CD4-positive, alpha-beta memory T cell (primary cell): ENCODE measurements at places on chromosomes 5 and 9.

DNA sequence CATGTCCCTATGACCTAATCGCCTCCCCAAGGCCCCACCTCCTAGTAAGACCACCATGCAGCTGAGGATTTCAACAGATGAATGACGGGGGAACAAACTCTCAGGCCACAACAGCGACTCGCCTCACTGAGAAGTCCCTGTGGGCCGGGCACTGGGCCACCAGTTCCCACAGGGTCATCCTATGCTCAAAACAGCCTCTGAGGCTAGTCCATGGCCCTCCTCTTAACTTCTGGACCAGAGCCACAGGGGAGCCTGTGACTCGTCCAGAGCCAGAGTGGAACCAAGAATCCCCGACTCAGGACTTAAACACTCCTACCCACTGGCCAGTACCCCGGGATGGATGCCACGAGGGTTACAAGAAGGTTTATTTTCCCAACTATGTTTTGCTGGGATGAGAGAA, 12.3 kb downstream of the GFPT2 start:
- DNase-seq, result no peak

- peak; percentile 44 for DNase-seq
Observed at GRCh38 chr5:150789943-150790611, 11.5 kb downstream of the SMIM3 start.

DNA sequence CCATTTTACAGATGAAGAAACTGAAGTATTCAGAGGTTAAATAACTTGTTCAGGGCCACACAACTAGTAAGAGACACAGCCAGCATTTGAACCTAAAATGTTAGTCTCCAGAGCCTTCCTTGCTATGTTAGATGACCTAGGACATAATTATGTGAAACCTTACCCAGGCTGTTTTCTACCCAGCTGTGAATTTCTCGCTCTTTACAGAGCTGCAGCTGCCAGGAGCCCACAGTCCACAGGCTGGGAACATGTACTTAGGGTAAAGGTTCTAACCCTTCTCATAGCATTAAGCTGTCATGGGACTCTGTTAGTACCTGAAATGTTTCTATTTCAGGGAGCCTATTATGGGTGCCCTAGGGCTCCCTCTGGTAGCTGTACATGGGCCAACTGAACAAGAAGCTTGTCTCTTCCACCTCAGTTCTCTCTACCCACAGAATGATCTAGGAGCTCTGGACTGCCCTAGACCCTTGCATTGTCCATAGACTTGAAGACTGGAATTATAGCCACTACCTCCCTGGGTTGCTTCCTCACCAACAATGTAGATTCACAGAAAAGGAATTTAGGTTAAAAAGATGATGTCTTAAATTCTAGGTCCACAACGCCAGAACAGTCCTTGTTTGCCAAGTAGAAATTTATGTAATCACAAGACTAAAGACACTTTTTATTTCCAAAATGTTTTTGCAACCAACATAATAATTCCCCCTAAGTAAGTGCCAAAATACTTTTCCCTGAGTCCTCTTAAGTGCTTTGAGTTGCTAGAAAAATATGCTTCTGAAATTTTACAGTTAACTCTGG, 262.9 kb downstream of the PIK3R1 start:
- no peak for DNase-seq

- DNase-seq, result no peak
Observed at GRCh38 chr5:42399702-42400101, 23.5 kb upstream of the GHR start.

DNA sequence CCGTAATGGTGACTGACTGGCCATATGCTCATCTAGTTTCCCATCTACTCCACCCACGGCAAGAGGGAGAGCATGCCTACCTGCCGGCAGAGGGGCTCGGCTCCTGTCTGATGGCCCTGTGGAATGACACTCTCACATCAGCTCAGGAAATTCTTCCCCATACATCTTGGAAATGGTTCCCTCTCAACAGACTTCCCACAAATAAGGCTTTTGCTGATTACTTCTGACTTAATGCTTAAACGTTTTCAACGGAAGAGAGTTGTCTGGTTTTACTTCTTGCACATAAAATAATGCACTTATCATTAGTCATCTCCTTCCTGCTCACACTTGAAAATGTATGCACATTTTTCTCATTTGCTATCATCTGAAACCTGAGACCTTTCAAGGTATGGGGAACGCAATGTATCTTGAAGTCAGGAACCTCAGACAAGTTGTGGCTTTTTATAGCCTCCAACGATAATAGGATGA, 129.5 kb downstream of the TTLL11 start:
- no peak for DNase-seq

- peak; percentile 63 for DNase-seq
Observed at GRCh38 chr9:111597852-111598732, 1.4 kb downstream of the PTGR1 start.

- no peak for DNase-seq
Observed at GRCh38 chr5:107389775-107390148, 281.0 kb downstream of the EFNA5 start.

GRCh38 chr5:16702964-16703363, 86.2 kb upstream of the RETREG1 start:
- no peak for DNase-seq

GRCh38 chr9:35548571-35548970, 56.5 kb upstream of the TESK1 start:
- no peak for DNase-seq

DNA sequence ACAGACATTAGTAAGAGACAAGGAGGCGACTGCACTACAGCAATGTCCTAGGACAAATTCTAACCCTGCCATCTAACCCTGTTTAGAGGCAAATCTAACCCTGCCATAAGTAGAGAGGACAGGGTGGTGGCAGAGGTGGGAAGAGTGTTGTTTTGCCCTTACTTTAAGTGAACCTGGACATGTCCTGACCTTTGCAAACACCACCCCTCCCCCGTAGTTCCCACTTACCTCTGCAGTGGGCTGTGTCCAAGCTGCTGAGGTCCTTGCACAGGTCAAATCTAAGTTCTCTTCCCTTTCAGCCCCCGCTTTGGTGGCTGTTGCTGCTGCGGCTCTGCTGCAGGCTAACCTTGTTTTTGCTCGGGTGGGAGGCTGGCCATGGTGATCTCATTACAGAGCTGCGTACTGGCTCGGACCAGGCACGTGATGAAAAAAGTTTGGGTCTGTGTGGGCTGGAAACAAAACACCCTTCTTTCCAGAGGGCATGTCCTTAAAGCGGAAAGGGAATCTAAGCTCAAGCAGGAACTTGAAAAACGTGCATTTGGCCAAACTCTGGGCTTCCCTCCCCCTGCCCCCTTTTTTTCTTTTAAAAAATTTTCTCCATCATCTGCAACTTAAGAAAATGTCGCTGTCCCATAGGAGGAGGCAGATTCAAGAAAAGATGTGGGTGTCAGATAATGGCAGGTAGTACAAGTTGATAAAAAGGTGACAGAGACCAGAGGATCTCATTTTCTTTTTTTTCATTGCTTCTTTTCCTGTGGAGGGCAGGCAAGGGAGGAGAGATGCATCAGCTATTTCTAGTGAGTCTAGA, at the start of gene FAXDC2:
Gene FAXDC2, minus strand, starts transcription at position 349 of the 808 bp plus-strand sequence. CDS start 12,425 bp downstream, outside the sequence.
- DNase-seq, result no peak

DNA sequence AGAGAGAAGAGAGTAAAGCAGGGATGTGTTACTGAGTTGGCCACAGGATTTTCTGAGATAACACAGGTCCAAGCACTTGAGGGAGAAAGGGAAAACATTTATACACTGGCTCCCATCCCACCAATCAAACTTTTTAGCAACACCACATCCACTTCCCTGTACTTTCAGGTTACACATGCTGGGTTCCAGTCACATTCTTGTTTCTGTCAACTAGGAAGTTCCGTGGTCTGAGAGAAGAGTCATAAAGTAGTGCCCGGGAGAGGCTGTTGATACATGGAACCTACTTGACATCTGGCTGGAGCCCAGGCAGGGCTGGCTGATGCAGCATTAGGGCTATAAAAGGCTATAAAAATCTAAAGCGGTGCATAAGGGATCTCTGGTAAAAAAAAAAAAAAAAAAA, 473.9 kb upstream of the COX7C start:
- no peak for DNase-seq

- DNase-seq, result no peak
Observed at GRCh38 chr5:31232273-31232888, 38.9 kb downstream of the CDH6 start.

DNA sequence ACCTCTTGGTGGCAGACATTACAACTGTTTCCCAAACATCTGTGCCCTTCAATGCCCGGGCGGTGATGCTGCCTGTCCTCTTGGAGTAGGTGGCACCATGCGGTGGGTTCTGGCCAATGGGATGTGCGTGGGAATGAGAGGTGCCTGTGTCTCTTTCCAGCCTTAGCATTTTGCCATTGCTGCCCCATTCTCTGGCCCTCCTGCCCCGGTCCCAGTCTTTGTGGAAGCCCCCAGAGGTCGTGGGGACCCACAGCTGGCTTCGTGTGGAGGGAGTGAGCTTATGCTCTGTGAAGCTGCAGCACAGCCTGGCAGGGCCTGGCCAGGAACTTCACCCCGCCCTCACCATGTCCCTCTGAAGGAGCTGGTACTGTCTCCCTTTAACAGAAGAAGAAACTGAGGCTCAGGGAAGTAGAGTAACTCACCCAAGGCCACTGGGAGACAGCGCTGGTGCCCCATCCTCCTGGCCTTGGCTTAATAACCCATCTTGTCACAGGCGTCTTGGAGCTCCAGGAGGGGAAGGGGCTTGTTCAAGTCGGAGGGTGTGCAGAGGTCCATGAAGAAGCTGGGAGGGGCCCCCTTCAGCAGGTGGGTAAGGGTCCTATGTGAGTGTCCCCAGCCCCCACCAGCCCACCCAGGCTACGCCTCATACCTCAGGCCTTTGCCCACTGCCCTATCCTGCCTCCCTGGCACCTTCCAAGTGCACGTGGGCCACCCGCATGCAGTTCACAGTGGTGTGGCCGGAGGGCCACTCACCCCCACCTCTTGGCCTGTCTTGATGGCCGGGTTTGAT, 173.6 kb downstream of the GAPVD1 start:
- no peak for DNase-seq

GRCh38 chr9:136596630-136597031, 50.8 kb upstream of the NOTCH1 start:
- DNase-seq, result no peak

DNA sequence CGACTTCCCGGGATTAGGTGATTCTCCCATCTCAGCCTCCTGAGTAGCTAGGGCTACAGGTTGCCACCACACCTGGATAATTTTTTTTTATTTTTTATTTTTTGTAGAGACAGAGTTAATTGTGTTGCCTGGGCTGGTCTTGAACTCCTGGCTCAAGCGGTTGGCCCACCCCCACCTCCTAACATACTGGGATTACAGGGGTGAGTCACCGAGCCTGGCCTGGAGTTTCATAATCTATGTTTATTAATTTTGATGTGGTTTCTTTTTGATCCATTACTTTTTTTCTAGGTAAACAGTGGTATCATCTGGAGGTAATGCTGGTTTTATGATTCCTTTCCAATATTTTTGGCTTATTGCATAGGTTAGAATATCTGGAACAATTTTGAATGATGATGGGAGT, 54.2 kb downstream of the KIAA1958 start:
- no peak for DNase-seq

GRCh38 chr5:94316916-94317838, 301.2 kb downstream of the KIAA0825 start:
- DNase-seq, result no peak

GRCh38 chr9:96585426-96585825, 34.2 kb downstream of the CDC14B start:
- DNase-seq, result no peak

DNA sequence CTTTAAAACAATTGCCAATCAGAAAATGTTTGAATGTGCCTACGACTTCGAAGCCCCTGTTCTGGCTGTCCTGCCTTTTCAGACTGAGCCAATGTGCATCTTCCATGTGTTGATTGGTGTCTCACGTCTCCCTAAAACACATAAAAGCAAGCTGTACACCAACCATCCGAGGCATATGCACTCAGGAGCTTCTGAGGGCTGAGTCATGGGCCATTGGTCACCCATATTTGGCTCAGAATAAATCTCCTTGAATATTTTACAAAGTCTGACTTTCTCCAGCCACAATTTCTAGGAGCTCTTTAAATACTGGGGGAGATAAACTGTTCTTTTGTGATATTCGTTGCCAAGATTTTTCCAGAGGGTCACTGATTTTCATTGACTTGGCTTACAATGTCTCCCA, 53.9 kb downstream of the C9orf57 start:
- no peak for DNase-seq

GRCh38 chr5:153340139-153340538, 150.3 kb upstream of the GRIA1 start:
- DNase-seq, result no peak

GRCh38 chr9:82148901-82149461, 160.4 kb downstream of the SPATA31D1 start:
- no peak for DNase-seq

- DNase-seq, result no peak
Observed at GRCh38 chr9:84278130-84278529, 62.4 kb downstream of the SLC28A3 start.

DNA sequence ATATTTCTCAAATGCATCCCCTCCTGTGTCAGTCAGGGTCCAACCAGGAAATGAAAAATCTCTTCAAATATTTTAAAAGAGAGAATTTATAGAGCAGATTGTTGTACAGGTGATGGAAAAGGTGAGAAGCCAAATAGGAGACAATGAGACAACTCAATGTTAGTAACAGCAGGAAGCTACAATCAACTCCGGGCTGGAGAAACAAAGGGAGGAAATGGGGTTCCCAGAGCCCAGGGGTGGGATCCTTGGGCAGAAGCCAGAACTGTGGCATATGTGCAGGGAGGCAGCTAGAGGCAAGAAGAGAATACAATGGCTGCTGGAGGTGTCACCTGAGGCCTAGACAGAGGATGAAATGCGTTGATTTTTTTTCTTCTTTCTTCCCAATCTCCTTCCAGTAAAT, 361.8 kb upstream of the ACTBL2 start:
- no peak for DNase-seq
